ENCODE measurements at places on chromosomes 2 and 18.

DNA sequence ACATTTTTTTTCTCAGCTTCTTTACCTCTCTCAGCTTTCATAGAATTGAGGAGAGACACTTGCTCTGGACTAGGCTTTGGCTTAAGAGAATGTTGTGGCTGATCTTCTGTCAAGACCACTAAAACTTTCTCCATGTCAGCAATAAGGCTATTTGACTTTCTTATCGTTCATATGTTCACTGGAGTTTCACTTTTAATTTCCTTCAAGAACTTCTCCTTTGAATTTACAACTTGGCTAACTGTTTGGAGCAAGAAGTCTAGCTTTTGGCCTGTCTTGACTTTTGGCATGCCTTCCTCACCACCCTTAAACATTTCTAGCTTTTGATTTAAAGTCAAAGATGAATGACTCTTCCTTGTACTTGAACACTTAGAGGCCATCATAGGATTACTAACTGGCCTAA lies 104.4 kb upstream of the SLC39A10 start:
- DNase-seq, result no peak

GRCh38 chr2:156470975-156471583 lies 34.9 kb downstream of the GPD2 start:
- no peak for DNase-seq

DNA sequence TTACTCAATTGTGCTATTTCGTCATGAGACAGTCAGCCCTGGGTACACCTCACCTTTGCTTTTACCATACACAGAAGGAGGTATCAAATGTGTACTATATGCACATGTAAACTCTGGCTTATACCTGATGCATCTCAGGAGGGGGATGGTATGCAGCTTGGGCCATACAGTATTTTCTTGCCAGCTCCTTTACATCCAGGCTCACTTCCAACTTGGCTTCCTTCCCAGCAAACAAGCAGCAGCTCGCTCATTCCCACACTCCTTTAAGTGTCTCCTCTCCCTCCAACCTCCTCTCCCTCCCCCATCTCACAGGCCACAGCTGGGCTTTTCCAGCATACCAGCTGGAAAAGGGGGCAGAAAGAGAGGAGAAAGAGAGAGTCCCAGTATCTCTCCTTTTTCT lies 9.6 kb downstream of the MARCHF4 start:
- no peak for DNase-seq

- DNase-seq, result no peak
Observed at GRCh38 chr2:32514946-32515345, 112.9 kb upstream of the TTC27 start.

DNA sequence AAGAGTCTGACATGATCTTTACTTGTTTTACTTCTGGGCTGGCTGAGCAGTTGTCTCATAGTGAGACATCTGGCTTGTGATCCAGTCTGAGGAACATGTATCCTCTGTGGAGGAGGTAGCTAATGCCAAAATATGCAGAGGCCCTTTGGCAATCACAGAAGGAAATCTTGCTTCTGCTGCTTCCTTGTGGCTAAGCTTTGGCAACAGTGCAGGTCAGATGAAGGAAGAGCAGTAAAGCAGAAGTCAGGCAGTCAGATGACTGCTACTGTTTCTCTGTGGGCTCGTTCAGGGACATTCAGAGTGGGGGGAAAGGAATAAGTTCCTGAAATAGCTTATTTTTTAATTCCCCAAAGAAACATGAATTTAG lies 22.3 kb downstream of the DOK1 start:
- no peak for DNase-seq

- no peak for DNase-seq
Observed at GRCh38 chr18:57793302-57793986, 9.7 kb downstream of the ATP8B1 start.

- no peak for DNase-seq
Observed at GRCh38 chr2:220550995-220551700, 923.7 kb downstream of the SLC4A3 start.
